Thoracic aorta (tissue), 2 donors: ENCODE measurements at places on chromosomes 12 and 14.

DNA sequence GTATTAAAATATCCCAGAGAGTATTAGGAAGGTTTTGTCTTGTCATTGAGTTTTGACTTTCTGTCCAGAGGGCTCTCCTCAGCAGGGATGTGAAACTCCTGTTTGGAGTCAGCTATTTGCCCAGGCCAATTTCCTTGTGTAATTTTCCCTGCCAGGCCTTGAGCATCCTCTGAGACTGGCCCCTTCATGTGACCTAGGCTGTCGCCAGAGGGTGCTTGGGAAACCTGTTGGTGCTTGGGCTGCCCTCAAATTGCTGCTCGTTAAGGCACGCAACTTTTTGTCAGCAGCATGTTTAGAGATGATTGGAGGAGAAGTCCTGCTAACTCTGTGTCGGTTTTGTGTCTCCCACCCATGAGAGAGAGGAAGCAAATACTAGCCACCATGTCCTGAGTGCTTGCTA is 39.1 kb downstream of the IQSEC3 start:
- DNase-seq: no peak

GRCh38 chr12:120538281-120539156 is 4.4 kb downstream of the RNF10 start:
- peak; percentile 33 for DNase-seq

- no peak for DNase-seq
These were observed 58.8 kb downstream of the TRMT5 start for GRCh38 chr14:60922050-60922449.

DNA sequence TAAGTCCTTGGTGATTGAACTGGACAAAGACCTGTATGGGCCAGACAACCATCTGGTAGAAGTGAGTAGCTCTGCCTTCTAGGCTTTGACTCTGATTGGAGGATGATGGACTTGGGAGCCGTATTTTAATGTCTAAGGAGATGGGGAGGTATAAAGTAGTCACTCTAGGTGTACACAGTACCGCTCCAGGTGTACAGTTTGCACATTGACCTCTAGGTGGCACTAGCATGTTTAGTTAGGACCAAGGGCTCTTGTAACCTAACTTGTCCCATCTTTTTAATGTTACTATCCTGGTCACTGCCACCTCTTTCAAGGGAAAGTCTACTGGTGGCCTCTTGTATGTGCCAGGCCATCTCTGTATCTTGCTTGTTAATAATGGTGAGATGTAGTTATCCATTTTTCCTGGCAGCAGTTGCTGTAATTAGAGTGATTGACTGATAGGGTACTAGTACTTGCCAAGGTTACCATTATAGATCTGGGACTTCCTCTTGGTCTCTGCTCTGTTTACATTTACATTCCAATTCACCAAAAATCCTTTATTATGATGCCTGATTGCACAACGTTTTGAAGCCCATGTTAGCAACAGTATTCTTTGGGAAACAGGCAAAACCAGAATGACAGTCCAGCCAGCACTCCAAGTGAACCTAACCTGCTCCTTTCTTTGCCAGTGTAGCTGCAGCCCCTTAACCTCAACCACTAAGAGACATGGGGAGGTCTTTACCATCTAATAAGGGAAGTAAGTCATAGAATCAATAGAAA is 3.6 kb downstream of the SMARCD1 start:
- DNase-seq: no peak

- DNase-seq: no peak
These were observed 4.6 kb downstream of the FBRSL1 start for GRCh38 chr12:132494294-132495164.

GRCh38 chr12:38501991-38502390 is 185.4 kb downstream of the ALG10B start:
- no peak for DNase-seq
